HCT116 (cell line): ENCODE measurements at places on chromosomes 3 and 15. TPM values are rescaled to one million over a fixed set of nuclear protein-coding genes. Genes with fewer than 3 reads are reported as not detected.

CDHR4 gene
- total RNA-seq: not detected

KNG1 gene
- total RNA-seq: 0.25 TPM

MME gene
- total RNA-seq: 0.34 TPM

SPINK8 gene
- total RNA-seq: not detected

- H3K27me3 ChIP-seq: no peaks in the 10 kb centered on the region
- no peaks in the 10 kb centered on the region for H3K4me1 ChIP-seq
- DNase-seq: no peak
- H3K4me3 ChIP-seq: no peak overlapping the region
These were observed 126.8 kb upstream of the SUCLG2 start for GRCh38 chr3:67781218-67781617.

NCK1 gene
- total RNA-seq: 25.6 TPM

DNA sequence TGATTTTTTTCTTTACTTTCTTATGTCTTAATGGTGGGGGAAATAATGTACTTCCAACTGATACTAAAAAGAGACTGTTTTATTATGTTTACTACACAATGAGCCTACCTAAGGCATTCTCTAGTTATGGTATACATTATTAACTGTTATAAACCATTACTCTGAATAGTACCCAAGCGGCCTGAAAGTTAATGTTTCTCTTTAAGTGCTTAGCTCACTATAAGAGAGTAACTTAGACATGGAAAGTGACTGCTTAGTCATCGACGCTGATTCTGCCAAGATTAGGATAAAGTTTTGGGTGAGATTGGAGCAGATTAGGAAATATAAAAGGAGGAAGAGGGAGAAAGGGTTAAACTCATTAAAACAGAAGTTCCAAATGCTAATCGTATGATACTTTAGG is 365.0 kb downstream of the NLGN1 start:
- no peaks in the 10 kb centered on the region for H3K4me1 ChIP-seq
- H3K4me3 ChIP-seq: no peak overlapping the region
- no peak overlapping the region for H3K27ac ChIP-seq
- no peaks in the 10 kb centered on the region for H3K27me3 ChIP-seq
- H3K36me3 ChIP-seq: no peaks in the 10 kb centered on the region

DNA sequence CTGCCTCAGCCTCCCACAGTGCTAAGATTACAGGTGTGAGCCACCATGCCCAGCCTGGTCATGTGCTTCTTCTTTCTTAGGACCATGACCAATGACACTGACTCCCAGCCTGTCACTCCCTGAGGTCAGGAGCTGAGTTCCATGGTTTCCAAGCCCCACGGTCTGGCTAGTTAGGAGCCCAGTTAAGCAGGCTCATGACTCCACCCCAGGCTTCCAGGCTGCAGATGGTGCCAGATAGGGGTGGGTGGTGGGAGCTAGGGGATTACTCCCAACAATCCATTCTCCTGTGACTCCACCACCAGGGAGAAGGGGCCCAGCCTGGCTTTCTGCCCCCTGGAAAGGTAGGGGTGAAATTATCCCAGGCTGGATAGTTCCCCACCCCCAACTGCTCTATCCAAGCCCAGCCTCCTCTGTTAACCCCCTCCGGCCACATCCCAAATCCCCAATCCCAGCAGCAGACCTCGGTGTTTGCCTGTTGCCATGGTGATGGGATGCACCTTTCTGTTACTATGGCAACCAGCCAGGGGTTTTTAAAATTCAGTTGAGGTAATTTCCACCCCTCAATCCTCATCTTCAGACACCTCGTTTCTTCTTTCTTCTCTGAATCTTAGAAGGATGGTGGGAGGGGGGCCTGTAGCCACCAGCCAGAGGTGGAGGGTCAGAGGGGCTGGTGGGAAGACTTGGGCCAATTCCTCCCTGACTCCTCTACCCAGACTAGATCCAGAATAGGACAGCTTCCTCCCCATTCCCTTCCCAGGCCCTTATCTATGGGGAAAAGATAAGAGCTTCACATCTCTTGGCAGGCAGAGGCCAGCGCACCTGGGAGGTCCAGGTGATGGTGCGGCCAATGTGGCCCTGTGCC is 22.5 kb upstream of the SEMA3F start:
- H3K27ac ChIP-seq: no peak overlapping the region
- no peaks in the 10 kb centered on the region for H3K4me1 ChIP-seq
- no peaks in the 10 kb centered on the region for H3K36me3 ChIP-seq
- DNase-seq: no peak
- no peak overlapping the region for H3K4me3 ChIP-seq

GRCh38 chr3:128367761-128368160 is 98.9 kb downstream of the DNAJB8 start:
- DNase-seq: no peak
- H3K27ac ChIP-seq: no peak overlapping the region
- no peak overlapping the region for H3K4me3 ChIP-seq
- no peaks in the 10 kb centered on the region for H3K36me3 ChIP-seq
- no peaks in the 10 kb centered on the region for H3K27me3 ChIP-seq
- H3K4me1 ChIP-seq: peaks cover 9% of the 10 kb centered on the region; the same call in 1 of the 2 replicates

ACTC1 gene
- not detected for total RNA-seq

DNA sequence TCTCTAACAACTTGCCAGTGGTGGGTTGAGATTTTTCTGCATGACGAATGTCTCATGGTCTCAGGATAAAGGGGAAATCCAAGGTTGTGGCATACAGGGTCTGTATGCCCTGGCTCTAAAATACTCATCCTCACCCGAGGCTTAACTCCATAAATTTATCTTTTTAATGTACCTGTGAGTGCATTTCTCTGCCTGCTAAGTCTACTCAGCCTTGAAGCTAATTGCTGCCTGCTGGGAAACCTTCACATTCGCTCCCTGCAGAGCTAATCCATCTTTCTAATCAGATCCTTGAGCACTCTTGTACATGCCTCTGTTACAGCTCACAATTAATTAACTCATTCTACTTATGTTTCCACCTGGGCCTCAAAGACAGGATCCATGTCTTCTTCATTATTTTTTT is 93.8 kb downstream of the CMSS1 start:
- no peak for DNase-seq
- no peak overlapping the region for H3K4me3 ChIP-seq
- no peaks in the 10 kb centered on the region for H3K27me3 ChIP-seq

GPR156 gene
- 0.15 TPM for total RNA-seq

DNA sequence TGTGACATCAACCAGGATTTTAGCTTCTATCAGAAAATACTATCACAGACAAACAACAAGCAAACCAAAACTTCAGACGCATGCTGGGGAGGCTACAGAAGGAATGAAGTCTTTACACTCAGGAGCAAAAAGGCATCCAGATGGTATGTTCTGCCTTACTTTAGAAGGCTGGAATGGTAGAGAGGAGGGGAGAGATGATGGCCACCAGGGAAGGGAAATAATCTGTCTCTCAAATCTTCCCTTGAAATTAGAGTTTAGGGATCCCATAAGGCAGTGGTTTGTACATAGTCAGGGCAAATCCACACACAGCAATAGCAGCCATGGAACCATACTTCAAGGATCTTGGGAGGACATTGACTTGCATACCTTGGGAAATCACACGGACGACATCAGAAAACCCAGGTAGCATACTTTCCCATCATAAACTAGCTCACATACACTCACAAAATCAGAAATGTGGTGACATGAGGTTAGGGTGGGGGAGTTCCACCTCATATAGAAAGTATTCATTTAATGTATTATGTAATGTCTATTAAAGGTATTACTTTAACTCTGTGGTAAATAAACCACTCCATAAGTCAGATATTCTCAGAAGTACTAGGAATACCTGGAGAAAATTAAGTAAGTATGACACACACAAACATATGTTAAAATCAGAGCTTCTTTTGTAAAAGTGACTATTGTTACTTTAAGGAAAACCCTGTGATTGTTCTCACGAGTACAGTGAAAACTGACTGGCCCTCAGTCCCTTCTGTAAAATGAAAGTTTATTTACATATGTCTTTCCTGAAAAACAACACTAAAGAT is 9.4 kb downstream of the BTLA start:
- H3K27ac ChIP-seq: no peak overlapping the region
- peaks cover 7% of the 10 kb centered on the region for H3K4me1 ChIP-seq
- no peak for DNase-seq
- no peaks in the 10 kb centered on the region for H3K36me3 ChIP-seq
- H3K27me3 ChIP-seq: no peaks in the 10 kb centered on the region

GRCh38 chr15:29968895-29969561 is 113.7 kb upstream of the GOLGA8J start:
- no peak overlapping the region for H3K4me3 ChIP-seq
- H3K4me1 ChIP-seq: no peaks in the 10 kb centered on the region
- DNase-seq: no peak

SH3GL3 gene
- total RNA-seq: 1.3 TPM

DNA sequence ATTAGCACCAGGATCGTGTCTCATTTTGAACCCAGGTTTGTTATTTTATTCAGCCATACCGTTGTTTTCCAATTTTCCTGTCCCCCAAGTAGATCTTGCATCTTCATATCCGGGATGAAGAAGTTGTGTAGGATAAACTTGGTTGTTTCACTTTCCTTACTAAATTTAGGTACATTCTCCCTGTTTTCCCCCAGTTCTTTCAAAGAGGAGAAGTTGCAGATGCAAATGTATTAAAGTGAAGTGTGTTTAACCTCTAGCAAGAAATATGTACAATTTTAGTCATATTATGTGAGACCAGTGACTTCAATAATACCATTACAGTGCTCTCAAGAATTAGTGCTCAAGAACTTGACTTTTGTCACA is 1.3 kb downstream of the ATXN7 start:
- peaks cover 4% of the 10 kb centered on the region; the same call in 1 of the 2 replicates for H3K4me1 ChIP-seq
- no peak for DNase-seq
- peak overlapping the region; percentile 93 for H3K27ac ChIP-seq
- H3K27me3 ChIP-seq: no peaks in the 10 kb centered on the region

- no peaks in the 10 kb centered on the region for H3K36me3 ChIP-seq
- H3K4me3 ChIP-seq: no peak overlapping the region
- DNase-seq: no peak
- H3K27me3 ChIP-seq: peaks cover 90% of the 10 kb centered on the region
These were observed 169.7 kb downstream of the ANXA2 start for GRCh38 chr15:60228101-60228500.

DNA sequence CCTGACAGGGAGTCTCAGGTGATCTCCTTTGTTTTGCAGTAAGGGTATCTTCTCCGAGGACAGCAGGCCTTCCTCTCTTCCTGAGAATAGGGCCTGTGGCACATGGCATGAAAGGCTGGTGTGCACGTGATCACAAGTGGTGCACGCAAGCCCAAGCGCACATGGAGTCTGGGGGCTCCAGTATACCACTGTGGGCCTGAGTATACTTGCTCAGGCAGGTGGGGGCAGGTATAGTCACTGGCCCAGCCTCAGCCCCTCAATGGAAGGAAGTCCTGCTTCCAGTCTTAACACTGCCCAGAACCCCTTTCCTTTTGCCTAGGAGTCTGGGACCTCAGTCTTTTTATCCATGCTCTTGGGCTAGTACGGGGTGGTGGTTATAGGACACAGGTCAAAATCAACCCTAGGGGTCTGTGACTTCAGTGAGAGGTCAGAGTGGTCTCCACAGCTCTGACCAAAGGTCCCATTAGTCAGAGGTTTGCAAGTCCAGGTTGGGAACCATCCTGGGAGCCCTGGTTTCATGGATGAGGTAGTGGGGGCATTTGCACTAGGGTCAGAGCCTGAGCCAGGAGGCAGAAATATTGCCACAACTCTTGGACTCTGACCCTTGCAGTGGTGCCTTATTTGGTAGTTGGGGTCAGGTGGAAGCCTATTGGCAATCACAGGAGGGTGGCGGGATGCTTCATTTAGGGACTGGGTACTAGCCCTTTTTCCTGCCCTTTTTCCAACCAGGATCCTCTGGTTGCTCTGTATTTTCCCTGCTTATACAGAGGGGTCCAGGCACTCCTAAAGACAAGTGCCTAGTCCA is 823 bp upstream of the CCDC71 start:
- H3K4me1 ChIP-seq: peaks cover 13% of the 10 kb centered on the region
- H3K36me3 ChIP-seq: peaks cover 17% of the 10 kb centered on the region
- no peaks in the 10 kb centered on the region for H3K27me3 ChIP-seq

SLC24A5 gene
- not detected for total RNA-seq

- no peak for DNase-seq
- H3K4me3 ChIP-seq: no peak overlapping the region
- H3K36me3 ChIP-seq: peaks cover 28% of the 10 kb centered on the region
- H3K4me1 ChIP-seq: no peaks in the 10 kb centered on the region
These were observed 11.6 kb downstream of the GORASP1 start for GRCh38 chr3:39095778-39096177.

IL12A gene
- total RNA-seq: 2.8 TPM

PLA2G4B gene
- 4.7 TPM for total RNA-seq

MESP2 gene
- 0.20 TPM for total RNA-seq

DNA sequence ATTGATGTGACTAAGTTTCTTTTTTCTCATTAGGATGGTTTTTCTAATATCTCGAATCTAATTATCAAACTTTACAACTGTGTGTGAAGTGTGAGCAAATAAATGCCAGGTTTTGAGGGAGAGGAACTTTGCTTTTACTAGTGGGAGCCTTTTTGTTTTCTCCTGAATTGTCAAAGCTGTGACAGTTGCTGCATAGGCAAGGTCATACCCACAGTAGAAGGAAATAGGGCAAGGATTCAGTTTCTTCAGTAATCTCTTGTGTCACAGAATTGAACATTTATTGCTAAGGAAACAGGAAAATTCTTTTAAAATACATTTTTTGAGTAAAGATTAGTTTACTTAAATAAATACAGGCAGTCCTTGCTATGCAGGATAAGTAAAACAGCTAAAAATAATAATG is 19.5 kb downstream of the GMPS start:
- H3K36me3 ChIP-seq: no peaks in the 10 kb centered on the region
- no peak overlapping the region for H3K4me3 ChIP-seq
- no peaks in the 10 kb centered on the region for H3K27me3 ChIP-seq

IQCF5 gene
- total RNA-seq: not detected

DNA sequence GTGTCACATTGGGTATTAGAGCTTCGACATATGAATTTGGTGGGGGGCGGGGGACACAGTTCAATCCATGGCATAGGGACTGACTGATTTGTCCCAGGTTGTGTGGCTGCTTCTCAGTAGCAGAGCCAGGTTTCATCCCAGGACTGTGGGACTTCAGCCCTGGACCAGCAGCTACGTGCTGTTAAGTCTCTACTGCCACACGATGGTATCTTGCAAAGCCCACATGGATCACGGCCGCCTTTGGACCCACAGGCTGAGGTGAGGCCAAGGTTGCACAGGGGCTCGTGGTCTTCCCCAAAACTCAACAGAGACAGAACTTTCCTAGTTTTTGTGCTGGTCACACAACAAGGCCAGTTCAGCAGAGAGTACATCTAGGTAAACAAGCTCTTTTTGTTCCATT is 97.4 kb downstream of the LRRK1 start:
- H3K27me3 ChIP-seq: no peaks in the 10 kb centered on the region
- no peaks in the 10 kb centered on the region for H3K4me1 ChIP-seq
- H3K27ac ChIP-seq: no peak overlapping the region
- H3K36me3 ChIP-seq: no peaks in the 10 kb centered on the region; the same call in 1 of the 2 replicates
